ENCODE measurements at places on chromosomes 6 and 20.

- no peak for DNase-seq
Measured at GRCh38 chr6:29769336-29769735, 46.1 kb downstream of the HLA-F start.

DNA sequence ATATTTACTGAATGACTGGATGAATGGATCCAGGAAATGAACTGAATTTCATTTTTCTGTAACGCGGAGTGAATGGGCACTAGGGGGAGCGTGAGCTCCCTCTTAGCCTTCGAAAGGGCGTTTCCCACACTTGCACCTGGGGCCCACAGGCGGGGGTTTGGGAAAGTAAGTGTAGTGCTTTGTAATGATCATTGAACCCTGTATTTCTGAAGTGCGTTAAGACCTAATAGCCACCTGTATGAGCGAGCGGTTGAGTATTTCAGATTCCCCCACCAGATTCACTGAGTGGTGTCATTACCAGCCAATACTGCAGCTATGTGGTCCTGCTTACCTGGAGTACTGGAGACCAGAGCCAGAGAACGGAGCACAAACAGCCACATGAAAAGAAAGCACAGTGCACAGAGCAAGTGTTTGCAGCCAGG is 10.5 kb downstream of the SYTL3 start:
- peak; percentile 42 for DNase-seq

GRCh38 chr6:96563853-96564252 is 925 bp downstream of the FHL5 start:
- no peak for DNase-seq

DNA sequence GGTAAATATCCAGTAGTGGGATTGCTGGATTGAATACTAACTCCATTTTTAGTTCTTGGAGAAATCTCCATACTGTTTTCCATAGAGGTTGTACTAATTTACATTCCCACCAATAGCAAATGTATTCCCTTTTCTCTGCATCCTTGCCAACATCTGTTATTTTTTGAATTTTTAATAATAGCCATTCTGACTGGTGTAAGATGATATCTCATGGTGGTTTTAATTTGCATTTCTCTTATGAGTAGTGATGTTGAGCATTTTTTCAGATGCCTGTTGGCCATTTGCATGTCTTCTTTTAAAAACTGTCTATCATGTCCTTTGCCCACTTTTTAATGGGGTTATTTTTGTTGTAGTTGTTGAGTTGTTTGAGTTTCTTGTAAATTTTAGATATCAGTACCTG is 253.2 kb downstream of the HAO1 start:
- no peak for DNase-seq

GRCh38 chr6:154246723-154247118 is 109.9 kb downstream of the IPCEF1 start:
- no peak for DNase-seq

DNA sequence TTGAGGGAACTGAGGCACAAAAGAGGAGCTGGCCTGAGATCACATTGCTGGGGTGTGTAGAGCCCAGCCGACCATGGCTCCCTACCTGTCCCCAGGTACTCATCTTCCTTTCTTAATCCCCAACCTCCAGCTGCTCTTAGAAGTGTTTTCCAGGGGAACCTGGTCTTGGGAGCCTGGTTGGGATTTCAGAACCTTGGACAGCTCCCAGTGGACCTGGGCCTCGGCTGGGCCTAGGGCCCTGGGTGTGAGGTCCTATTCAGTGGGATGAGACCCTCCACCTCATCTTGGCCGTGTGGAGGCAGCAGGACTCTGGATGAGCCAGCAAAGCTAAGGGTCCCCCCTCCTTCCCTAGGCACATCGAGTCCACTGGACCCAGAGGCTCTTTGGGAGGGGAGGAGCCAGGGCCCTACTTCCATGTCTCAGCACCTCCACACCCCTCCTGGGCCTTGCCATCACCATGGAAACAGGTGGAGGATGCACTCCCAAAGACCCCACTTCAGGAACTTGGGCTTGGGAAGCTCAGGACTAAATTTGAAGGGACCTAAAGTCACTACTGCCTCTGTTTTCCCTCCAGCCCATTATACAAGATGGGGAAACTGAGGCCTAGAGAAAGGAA is 38.5 kb downstream of the DLGAP4 start:
- DNase-seq = no peak

- no peak for DNase-seq
Measured at GRCh38 chr6:116015561-116015960, 45.1 kb downstream of the FRK start.

DNA sequence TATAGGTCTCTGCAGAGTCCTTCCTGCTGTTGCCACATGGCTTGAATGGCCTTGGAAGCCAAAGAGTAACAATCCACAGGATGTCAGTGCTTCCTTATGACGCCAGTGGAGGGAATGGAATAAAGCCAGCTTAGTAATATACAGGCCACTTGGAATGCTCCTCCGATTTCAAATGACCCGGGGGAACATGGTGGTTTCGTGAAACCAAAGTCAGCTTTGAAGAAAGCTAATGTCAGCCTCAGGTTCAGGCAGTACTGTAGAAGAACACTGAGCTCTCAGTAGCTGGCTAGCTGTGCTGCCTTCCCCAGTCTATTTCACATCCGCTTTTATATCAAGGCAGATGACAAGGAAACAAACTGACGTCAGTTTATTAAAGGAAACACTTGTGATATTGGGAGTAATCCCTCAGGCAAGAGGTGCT is 189.1 kb downstream of the DTNBP1 start:
- no peak for DNase-seq

GRCh38 chr20:2687514-2687913 is 5.1 kb upstream of the EBF4 start:
- DNase-seq = no peak

GRCh38 chr6:3867641-3868502 is 18.7 kb downstream of the FAM50B start:
- DNase-seq = no peak

GRCh38 chr6:4814212-4814611 is 38.0 kb downstream of the CDYL start:
- no peak for DNase-seq

GRCh38 chr20:48609491-48609978 is 218.3 kb downstream of the PREX1 start:
- DNase-seq = no peak

GRCh38 chr6:128389820-128390534 is 130.4 kb downstream of the PTPRK start:
- no peak for DNase-seq

DNA sequence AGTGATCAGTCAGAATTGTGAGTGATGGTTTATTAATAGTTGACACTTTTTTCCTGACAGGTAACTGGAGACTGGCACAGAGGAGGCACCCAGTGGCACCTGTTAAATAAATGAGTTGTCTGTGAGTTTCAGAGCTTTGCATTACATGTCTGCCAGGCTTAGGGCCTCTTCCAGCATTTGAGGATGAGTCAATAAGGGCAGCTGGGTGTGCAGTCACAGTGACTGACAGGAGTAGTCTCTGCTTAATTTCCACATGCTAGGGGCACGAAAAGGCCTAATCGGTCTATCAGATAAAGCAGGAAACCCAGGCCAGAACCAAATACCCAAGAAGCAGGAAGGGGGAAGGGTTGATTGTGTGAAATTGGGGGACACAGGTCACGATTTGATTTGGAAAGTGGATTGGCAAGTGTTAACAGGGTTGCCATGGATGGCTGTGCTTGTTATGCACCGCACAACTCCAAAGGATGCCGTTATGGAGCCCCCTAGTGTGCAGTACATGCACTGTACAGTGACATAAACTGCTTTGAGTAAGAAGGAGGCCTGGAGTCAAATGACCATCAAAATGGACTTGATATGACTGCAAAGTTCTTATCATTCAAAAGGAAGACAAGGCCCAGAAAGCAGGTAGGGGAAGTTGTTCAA is 111.9 kb upstream of the GGTLC1 start:
- peak; percentile 81 for DNase-seq

GRCh38 chr6:146902846-146903245 is 301.4 kb upstream of the STXBP5 start:
- DNase-seq = no peak

GRCh38 chr20:10927011-10927583 is 253.3 kb upstream of the JAG1 start:
- peak; percentile 60 for DNase-seq

DNA sequence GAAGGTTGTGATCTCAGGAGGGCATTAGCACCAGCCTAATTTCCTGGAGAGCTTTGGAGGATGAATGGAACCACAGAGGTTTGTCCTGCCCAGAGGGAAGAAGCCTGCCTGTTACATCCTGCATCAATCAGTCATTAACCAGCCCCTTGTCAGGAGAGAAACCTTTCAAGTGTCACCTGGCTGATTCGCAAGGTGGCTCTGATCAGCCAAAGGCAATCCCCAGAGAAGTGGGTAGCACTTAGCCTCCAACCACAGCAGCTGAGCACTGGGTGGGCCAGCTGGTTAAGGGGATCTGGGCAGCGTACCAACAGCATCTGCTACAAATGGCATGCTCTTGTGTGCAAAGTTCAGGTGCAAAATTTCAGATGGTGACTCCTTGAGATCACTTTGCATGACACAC is 26.9 kb downstream of the ANKEF1 start:
- peak; percentile 97 for DNase-seq

- peak; percentile 15 for DNase-seq
Measured at GRCh38 chr6:170285482-170285881, 5.4 kb downstream of the DLL1 start.

- no peak for DNase-seq
Measured at GRCh38 chr6:88666901-88667300, 296.5 kb downstream of the RNGTT start.

DNA sequence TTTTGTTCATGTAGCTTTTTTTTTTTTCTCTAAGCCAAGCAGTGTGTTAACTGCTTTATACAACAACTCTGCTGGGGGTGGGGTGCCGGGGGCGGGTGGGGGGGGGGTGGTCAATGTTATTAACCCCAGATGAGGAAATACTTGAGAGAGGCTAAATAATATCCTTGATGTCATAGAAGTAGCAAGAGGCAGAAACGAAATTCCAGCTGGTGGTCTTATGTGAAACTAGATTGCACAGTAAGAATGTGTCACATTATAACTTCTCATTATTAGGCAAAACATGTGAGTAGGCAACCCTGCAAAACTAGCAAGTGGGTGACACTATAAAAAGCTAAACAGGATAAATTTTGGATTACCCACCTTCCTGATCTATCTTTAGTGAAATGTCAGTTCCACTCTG is 12.8 kb downstream of the MYLK4 start:
- no peak for DNase-seq

DNA sequence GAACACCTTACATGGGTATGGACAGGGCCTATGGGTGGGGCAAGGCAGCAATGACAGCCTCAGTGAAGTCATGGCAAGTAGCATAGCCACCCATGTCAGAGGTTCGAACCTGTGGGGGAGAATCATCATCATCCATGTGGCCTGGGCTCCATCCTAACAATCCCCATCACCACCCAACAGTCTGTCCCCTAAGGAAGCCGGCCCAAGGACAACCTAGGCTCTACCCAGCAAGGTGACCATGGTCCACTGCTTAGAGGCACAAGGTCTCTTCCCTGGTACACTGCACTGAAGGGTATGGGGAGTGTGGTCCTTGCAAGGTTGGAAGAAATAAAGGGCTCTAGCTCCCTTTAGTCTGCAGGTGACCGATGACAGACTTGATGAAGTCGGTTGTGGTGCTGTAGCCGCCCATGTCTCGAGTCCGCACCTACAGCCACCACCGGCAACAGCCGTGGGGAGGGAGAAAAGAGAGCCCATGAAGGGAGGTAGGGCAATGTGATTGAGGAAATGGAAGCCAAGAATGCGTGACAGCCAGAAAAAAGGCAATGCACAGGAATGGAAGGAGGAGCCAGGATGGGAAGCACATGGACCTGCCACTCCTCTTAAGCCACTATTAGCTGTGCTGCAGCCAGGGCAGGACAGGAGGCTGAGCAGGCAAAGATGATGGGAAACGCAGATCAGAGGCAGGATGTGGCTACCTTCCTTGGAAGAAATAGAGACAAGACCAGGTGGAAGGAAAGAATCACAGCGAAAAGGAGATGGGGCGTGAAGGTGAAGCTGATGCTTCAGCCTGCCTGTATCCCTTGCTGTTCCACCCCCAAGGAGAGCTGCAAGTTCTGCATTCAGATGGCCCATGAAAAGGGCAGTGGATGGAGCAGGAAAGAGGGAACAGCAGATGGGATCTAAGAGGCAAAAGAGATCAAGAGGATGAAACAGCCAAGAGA is 5.3 kb downstream of the IDH3B start:
- DNase-seq = peak; percentile 49

GRCh38 chr20:6407163-6407562 is 284.3 kb upstream of the FERMT1 start:
- no peak for DNase-seq

- no peak for DNase-seq
Measured at GRCh38 chr6:142725024-142725770, 219.8 kb downstream of the HIVEP2 start.

GRCh38 chr20:40551125-40551530 is 137.9 kb downstream of the MAFB start:
- no peak for DNase-seq

DNA sequence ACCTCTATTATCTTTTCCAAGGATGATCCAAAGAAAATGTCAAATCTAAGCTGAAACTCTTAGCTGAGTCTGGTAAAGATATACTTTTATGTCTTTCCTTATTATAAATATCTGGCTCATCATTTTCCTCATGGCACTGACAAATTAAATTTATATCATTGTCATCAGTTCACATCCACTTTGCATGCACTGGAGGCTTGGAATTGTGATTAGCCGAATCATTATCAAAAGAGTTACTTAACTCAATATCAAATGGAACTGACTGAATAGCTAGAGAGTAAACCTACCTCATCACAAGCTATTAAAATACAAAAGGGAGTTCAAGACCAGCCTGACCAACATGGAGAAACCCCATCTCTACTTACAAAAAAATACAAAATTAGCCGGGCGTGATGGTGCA is 713.9 kb upstream of the MARCKS start:
- DNase-seq = no peak

DNA sequence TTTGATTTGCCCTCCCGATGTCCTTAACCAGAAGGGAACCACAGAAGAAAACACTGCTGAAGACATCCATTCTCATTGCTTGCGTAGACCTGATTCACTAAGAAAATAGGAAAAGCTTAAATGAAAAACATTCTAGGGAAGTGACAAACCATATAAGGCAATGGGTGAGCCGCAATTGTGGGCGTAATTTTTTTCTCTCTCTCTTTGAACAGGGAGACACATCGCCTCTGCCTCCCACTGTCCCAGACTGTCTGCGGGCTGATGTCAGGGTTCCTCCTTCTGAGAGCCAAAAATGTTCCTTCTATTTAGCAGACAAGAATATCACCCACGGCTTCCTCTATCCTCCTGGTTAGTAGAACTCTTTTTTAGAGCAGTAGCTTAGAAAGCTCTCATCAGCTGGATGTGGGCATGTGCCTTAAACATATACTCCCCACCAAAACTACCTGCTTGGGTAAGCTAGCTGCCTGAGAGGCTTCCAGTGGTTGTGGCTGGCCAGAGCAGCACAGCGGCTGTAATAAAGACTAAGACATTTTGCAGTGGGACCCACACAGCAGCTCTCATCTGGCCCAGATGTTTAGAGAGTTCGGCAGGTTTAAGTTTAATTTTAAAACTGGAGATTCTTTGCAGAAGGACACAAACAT is 22.7 kb upstream of the CTAGE9 start:
- no peak for DNase-seq

- DNase-seq = peak; percentile 68
Measured at GRCh38 chr20:39048000-39048696, 86.0 kb downstream of the DHX35 start.

GRCh38 chr20:11266571-11266970 is 592.8 kb upstream of the JAG1 start:
- no peak for DNase-seq

GRCh38 chr6:24743944-24744335 is 25.0 kb upstream of the C6orf62 start:
- DNase-seq = no peak

Data from NCI-H524 (cell line).